NCI-H1417 treated with DMSO at 0.1 percent for 48 hours (cell line): ENCODE measurements at places on chromosomes 1 and 21.

DNA sequence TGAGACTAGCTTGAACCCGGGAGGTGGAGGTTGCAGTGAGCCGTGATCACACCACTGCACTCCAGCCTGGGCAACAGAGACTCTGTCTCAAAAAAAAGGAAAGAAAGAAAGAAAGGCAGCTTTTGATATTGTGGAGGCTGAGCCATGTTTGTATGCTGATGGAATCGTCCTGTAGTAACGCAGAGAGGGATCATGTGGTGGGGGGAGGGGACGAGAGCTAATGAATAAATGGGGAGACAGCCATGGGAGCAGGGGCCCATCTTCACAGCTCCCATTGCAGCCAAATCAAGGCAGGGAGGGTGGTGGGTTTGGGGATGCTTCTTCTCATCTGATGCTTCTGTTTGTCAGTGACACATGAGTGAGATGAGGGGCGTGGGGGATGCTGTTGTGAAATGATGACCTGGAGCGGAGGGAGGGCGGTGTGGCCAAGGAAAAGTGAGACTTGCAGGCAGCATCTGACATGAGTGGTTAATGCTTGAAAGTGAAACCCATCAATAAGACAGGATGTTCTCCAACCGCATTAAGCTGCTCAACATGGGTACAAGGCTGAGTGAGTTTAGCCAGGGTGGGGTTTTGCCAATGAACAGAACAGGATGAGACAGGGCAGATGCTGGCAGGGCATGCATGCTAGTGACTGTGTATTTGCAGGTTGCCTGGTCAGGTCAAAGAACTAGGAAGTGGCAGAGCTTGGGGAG, 16.7 kb downstream of the SPATA21 start:
- DNase-seq, result no peak

- no peak for DNase-seq
These were observed 675.1 kb upstream of the BRINP3 start for GRCh38 chr1:191152776-191153175.

DNA sequence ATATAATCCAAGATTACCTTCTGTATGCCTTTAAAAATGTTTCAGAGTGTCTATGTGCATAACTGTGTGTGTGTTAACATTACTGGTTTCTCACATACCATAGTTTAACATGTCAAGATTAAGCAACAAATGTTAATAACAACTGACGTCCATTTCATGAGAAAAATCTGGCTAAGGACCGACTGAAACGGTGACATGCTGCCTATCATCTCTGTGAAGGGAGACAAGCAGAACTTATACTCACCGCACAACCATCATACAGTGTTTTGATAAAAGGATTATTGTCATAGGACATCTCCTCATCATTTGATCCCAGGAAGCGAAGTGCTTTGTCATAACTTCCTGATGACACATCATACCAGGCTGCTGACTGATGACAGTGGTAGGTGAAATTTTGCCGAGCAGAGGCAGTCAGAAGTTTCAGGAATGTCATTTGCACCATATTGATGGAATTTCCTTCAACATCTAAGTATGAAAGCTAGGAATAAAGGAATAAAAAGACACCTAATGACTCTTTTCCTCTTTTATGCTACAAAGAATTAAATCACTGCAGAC, 228.8 kb downstream of the COL11A1 start:
- DNase-seq, result no peak

DNA sequence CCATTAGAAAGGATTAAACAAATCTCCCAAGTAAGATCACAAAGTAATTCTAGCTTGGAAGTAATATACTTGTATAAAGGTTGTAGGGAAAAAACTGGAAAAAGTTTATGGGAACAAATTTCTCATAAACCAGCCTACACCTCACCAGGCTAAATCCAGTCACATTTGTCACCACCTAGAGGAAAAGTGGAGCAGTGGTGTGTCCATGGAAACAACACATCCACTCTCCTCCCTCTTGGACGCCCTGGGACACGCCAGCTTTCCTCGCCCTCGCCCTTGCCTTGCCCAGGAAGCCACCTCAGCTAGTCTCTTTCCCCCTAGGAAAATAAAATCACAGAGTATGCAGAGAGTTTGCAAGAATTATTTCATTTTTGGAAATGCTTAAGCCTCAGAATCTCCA, 2.2 kb downstream of the PALMD start:
- no peak for DNase-seq

- DNase-seq, result no peak
These were observed 2.1 kb upstream of the IPO9 start for GRCh38 chr1:201826830-201827229.

- DNase-seq, result no peak
These were observed 53.6 kb upstream of the MAP10 start for GRCh38 chr1:232751393-232752140.

DNA sequence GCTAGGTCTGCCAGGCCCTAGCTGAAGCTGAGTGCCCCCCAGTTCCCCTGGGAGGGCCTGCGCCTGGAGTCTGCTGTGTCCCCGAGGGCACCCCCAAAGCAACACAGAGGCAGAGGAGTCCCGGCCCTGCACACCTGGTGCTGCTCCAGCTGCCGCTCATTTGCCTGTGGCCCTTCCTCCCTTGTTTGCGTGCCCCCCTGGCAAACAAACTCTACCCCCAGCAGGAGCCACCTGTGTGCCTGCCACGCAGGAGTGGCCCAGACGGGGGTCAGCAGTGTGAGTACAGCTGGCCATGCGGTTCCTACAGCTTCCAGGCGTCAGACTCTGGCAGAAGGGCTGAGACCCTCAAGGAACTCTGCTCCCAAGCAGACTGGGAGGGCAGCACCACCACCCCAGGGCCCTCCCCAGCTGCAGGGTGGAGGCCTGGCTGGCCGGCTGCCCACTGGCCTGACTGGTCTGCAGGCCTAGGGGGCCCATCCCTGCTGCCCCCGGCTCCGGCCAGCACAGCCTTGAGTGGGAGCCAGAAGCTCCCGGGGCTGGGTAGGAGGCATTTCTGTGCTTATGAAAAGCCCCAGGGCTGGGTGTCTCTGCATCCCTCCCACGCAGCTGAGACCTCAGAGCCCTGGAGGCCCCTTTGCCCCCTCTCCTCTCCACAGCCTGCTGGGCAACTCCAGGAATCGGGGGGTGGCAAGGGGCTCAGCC, 563 bp upstream of the TAS1R3 start:
- no peak for DNase-seq

DNA sequence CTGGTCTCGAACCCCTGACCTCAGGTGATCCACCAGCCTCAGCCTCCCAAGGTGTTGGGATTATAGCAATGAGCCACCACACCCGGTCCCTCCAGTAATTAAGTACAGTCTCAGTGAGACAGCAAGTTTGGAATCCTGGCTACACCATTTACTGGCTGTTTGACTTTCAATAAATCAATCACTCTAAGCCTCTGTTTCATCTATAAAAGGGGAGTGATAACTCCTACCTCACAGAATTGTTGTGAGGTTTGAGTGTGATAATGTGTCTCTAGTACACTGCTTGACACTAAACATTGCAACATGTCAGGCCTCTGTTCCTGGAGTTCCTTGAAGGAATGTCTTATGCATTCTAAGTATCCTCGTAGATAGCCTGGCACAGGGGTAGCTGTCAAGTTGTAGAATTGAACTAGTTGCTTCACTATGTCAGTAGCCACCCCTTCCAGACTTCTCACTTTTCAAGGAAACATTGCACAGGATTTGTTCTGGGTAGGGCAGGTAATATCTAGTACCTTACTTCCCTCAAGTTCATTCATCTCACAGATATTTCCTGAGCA, 12.4 kb downstream of the ENTREP3 start:
- DNase-seq, result no peak

- DNase-seq, result no peak
These were observed 35.2 kb downstream of the GRIK1 start for GRCh38 chr21:29904359-29905282.

GRCh38 chr1:92410706-92411105, 76.0 kb downstream of the GFI1 start:
- no peak for DNase-seq

DNA sequence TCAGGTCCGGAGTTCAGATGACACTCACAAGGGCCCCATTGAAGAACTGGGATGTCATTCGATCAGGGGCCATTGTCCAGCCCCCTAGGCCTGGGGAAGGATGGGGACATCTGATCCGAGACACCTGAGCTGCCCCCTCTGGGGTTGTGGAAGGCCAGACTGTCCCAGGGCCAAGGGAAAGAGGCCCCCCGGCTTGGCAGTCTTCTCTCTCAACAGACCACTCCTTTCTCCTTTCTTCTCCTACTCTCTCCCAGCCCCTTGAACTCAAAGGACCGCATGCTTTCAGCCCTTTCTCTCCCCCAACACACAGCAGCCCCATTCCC, 1.1 kb downstream of the S100A1 start:
- no peak for DNase-seq

- DNase-seq, result no peak
These were observed 153.7 kb upstream of the C1orf174 start for GRCh38 chr1:4053774-4054173.

DNA sequence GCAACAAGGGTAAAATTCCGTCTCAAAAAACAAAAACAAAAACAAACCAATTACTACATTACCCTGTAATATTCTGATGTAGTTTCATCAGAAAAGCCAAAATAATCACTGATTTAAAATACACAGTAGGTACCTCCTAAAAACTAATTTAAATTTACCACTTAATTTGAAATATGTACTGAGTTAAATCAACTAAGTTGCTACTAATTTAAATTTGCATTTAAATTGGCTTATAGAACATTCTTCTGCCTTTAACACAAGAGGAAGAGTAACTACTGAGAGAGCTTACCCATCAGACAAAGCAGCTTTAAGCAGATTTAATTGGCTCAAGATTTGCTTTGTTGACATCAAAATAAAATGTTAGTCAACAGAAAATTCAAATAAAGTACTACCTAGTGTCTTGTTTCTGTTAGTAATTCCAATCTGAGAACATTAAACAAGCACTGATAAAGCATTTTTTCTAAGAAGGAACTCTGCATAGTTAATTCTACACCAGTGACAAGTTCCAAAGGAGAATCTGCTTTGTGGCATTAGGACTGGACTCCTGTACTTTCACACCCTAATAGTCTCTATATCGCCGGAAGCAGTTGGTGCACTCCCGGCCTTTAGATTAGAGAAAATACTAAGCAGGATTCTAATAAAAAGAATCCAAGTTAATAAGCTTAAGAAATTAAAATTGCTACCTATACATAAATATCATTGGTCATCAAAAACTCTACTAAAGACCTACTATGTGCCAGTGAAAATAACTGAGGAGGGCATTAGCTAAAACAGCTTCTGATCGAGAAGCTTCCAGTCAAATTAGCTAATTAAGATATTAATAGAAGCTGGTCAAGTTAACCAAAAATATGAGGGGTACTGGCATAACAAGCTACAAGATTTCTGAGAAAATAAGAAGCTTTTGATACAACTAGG, 8.4 kb downstream of the LUZP1 start:
- DNase-seq, result no peak

GRCh38 chr1:89812992-89813391, 7.8 kb upstream of the LRRC8D start:
- DNase-seq, result no peak

DNA sequence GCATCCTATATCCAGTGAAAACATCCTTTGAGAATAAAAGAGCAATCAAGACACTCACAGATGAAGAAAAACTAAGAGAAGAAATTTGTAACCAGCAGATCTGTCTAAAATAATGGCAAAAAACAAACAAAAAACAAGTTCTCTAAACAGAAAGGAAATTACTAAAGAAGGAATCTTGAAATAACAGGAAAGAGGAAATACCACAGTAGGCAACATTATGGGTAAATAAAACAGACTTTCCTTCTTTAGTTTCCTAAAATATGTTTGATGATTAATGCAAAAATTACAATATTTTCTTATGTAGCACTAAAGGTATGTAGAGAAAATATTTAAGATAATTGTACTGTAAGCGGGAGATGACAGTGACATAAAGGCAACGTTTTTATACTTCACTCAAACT, 23.5 kb downstream of the SLC19A1 start:
- DNase-seq, result no peak

- DNase-seq, result no peak
These were observed 196.4 kb downstream of the LHX8 start for GRCh38 chr1:75330624-75331023.

- DNase-seq, result no peak
These were observed 11.9 kb upstream of the EDN2 start for GRCh38 chr1:41496080-41497055.

DNA sequence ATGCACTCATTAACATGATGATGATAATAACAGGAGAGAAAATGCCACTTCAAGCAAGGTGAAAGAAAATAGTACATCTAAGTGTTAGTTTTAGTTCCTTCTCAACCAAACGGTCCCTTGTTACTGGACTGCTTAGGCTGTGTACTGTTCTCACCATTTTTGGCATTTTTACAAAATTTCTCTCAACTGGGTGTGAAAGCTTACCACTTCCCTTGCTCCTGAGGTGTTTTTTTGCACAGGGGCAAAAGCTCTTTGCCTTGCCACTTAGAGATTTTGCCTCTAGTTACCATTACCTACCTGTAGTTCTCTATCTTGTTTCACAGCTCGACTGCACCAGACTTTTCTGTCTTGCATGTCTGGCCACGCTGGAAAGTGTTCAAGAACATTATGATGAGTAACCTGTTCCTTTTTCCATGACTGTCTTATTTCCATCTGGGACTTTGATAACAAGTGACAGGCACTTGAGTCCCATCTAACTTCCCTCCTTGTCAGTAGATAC, 10.7 kb downstream of the NEK7 start:
- DNase-seq, result no peak

- no peak for DNase-seq
These were observed 155.0 kb downstream of the SETD4 start for GRCh38 chr21:35905096-35905962.

DNA sequence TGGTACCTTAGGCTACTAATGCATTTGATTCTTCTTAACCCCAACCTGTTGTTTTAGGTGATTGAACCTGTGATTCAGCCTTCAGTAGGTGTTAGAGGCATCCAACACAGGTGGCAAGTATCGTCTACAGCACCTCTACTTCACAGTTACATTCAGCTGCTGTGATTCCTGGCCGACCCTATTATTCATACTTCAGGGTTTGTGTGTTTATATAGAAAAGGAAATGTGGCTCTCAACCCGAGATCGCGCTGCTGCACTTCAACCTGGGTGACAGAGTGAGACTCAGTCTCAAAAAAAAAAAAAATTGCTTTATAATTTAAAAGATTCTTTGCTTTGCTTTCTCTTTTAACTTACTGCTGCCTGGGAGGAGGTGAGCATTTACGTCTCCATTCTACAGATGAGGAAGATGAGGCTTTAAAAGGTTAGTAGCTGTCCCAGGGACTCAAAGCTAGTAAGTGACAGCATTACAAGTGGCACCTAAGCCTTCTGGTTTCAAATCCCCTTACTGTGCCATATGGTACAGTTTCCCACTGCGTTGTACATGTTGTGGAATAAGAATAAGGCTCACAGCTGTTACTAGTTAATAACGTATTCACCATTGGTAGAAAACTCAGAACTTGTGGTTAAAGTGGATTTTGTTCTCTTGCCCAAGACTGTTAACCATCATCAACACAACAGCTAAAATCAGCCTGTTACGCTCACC, 9.9 kb upstream of the GPR25 start:
- DNase-seq, result no peak

DNA sequence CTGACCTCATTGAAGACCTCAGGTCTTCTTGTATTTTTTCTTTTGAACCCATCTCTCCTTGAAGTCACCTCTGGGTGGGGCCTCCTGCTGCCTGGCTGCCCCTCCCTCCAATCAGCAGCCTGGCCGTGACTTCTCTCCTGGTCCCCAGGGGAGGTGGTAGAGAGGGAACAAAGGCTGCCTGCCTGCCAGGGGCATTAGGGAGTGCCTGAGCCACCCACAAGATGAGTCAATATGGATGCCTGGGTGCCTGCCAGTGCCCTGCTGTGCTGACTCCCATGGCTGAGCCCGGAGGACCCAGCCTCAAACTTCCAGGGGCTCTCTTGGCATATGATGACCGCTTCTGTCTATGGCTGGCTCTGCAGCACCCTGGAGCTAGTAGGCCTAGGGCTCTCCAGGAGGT, 5.3 kb upstream of the CDCP2 start:
- DNase-seq, result no peak

GRCh38 chr1:1072299-1072848, 1.7 kb downstream of the RNF223 start:
- no peak for DNase-seq
